Activated T-cell treated with anti-CD3 and anti-CD28 coated beads, Interleukin-2, amount 50 U/mL, for 24 hours (primary cell): ENCODE measurements at places on chromosomes 3 and 15.

DNA sequence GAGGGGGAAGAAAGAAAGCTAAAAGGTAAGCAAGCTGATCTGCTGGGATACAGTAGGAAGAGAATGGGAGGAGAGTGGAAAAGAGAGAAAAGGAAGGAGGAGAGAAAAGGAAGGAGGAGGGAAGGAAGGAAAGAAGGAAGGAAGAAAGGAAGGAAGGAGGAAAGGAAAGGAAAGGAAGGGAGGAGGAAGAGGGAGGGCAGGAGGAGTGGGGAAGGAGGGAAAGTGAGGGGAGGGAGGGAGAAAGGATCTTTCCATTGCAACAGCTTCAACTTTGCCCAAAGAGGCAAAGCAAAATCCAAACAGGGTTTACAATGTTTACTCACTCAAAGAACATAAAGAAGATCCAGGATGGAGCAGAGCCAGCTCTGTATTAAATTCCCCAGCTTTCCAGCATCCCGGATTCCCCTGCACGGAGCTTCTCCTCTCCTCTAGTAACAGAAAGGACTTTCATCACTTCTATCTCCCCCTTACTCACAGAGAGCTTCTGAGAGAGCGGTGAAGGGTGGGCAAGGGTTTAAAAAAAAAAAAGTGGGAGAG lies 494.2 kb upstream of the PROK2 start:
- no peak for DNase-seq

GRCh38 chr3:37173806-37174205 lies 576 bp downstream of the LRRFIP2 start:
- no peak for DNase-seq

GRCh38 chr3:48859206-48859605 lies 11.5 kb upstream of the PRKAR2A start:
- no peak for DNase-seq

DNA sequence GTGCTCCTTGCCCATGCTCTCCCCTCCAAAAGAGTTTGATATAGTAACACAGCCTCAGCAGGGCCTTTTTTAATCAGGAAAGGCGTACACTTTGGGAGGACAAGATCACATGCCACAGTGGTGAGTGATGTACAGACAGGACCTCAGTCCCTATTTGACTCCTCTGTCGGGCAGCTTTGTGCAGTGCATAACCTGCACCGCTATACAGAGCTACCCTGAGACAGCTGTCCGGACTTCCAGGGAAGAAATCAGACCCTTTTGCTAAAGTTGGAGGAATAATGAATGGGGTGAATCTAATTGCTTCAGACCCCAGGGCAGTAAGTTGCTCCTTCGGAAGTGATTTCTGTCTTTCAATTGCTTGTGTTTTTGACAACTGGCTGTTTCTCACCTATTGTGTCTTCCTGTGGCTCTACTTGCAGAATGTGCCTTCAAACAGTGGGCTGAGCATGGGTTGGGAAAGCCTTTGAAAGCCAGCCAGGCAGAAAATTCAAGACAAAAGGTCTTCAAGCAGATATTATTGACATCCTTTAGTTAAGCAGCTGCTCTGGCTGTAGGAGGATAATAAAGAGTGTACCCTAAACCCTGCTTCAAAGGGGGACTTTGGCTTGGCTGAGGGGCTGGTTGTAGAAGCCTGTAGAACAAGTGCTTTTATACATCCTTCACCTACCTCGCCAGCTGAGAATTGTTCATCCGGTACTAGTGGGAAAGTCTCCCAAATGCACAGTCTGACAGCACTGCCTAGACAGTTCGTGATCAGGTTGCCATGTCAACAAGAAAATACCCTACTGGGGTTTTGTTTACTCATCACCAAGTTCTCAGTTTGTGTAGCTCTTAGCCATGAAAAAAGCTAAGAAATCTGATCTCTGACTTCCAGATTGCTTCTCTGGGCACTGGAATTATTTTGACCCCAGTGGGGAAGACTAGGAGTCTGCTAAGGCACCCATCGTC lies 35.1 kb downstream of the SNTN start:
- no peak for DNase-seq

- DNase-seq = no peak
These were observed 108.2 kb upstream of the SETMAR start for GRCh38 chr3:4195006-4195405.

DNA sequence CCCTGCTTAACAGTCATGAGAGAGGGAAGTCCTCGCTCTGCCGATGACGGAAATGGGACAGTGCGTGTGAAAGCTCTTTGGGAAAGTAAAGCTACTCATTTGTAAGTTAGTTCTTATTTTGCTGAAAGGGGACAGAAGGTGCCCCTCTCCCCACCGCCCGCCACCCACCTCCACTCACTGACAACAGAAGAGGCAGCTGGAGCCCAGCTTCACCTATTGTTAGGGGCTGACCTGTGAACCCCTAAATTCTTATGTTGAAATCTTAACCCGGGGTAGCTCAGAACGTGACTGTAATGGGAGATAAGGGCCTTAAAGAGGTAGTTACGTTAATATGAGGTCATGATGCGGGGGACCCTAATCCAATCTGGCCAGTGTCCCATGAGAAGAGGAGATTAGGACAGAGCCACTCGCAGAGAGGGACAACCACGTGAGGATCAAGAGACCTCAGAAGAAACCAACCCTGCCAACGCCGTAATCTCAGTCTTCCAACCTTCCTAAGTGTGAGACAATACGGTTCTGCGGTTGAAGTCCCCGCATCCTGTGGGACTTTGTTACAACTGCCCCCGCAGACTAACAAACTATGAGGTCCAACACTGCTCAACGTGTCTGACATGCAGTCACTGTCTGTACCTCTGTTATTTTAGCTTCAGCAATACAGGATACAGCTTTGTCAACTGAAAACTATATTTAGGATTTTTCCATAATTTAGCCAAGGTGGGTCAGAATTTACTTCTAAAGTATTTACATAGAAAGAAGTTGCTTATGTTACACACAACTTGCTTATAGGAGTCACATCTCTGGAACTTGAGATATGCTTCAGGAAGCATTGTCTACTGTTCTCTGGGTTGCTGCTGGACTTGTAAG lies 51.7 kb downstream of the PCSK6 start:
- DNase-seq = no peak

DNA sequence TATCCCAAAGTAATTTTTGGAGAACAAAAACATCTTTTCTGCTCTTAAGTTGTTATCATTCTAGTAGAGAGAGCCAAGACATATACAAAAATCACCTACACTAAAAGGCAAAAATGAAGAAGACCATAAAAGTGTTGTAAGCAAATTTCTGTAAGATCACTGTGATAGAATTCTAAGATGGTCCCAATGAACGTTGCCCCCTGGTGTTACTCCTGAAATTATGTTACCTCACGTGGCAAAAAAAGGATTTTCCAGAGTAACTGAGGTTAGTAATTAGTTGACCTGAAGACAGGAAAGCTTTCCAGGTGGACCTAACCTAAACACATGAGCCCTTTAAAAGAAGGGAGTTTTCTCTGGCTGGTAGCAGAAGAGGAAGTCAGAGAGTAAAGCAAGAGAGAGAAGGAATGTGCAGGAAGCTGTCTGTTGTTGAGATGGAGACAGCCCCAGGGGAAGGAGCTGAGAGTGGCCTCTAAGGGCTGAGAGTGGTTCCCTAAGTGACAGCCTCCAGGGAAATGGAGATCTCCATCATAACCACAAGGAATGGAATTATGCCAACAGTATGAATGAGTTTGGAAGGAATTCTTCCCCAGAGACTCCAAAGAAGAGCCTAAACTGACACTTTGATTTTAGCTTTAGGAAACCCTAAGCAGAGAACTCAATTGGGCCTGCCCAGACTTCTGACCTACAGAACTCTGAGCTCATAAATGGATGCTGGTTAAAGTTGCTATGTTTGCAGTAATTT lies 205.9 kb downstream of the CD47 start:
- DNase-seq = no peak

GRCh38 chr3:58858126-58858525 lies 191.6 kb upstream of the FAM3D start:
- no peak for DNase-seq

- DNase-seq = no peak
These were observed 102.2 kb upstream of the LPP start for GRCh38 chr3:188051801-188052168.

- DNase-seq = no peak
These were observed 22.8 kb upstream of the SSR3 start for GRCh38 chr3:156577736-156578135.

- DNase-seq = no peak
These were observed 105.9 kb downstream of the OTOL1 start for GRCh38 chr3:161602475-161602874.

DNA sequence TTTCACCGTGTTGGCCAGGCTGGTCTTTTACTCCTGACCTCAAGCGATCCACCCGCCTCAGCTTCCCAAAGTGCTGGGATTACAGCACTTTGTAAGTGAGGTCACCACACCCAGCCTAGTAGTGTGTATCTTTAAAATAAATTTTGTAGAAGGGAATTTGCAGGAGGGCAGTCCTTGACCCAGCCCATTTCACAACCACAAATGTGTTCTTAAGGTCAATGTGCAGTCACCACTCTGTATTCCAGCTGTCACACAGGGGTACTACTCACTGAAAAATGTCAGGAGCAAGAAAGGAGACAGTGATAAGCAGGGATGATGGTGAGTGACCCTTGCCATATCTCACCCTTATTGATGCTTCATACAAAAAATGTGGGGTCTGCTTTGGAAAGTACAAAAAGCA lies 98.5 kb downstream of the FRMD5 start:
- no peak for DNase-seq

DNA sequence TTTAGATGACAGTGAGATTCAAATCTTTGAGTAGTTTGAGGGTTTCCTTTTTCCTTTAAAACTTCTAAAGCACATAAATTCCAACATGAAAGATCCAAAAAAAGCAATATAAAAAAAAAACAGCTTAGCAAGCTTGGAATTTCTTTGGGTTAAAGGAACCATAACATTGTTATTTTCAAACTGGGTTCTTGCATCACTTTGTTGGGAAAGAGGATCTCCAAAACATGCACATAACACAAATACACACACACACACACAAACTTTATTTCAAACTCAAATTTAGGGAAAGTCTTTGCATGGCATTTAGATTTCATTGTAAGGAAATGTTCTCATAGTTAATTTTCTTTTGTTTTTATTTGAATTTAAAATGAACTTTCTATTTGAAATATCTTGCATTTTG lies 79.2 kb upstream of the COL8A1 start:
- no peak for DNase-seq

DNA sequence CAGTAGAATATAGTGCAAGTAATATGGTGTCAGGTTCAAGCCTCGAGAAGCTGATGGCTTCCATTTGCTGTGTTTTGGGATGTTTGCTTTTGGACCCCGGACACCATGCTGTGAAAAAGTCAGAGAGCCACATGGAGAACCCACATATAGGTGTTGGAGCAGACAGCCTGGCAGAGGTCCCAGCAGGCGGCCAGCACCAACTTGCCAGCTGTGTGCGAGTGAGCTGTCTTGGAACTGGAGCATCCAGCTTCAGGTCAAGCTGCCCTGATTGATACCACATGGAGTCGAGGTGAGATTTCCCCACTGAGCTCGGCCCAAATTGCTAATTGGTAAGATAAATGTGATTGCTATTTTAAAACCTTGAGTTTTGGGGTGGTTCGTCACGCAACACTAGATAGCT lies 185.7 kb upstream of the TBL1XR1 start:
- no peak for DNase-seq

DNA sequence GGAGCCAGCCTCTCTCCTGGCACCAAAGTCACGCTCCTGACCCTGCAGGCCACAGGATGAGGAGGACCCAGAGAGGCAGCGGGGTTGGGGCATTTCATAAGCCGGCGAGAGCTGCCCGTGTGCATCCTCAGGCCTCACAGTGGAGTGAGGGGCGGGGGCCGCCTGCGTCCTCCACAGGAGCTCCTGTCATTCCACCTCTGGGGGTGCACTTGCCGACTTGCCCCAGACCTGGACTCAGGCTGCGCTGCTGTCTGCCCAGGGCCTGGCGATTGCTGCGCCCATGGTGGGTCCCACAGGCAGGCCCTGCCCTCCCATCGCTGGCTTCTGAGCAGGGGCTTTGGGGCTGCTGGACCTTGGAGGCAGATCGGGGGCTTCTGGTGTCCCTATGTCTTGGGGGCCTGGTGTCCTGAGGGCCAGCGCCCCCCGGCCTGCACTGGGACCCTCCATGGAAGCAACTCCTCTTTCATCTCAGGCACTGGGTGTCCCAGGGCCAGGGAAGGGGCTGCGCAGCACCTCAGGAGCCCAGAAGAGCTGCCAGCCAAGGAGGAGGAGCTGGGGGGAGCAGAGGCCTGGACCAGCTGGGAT lies 184.0 kb downstream of the GOLGA6L6 start:
- DNase-seq = peak; percentile 38

DNA sequence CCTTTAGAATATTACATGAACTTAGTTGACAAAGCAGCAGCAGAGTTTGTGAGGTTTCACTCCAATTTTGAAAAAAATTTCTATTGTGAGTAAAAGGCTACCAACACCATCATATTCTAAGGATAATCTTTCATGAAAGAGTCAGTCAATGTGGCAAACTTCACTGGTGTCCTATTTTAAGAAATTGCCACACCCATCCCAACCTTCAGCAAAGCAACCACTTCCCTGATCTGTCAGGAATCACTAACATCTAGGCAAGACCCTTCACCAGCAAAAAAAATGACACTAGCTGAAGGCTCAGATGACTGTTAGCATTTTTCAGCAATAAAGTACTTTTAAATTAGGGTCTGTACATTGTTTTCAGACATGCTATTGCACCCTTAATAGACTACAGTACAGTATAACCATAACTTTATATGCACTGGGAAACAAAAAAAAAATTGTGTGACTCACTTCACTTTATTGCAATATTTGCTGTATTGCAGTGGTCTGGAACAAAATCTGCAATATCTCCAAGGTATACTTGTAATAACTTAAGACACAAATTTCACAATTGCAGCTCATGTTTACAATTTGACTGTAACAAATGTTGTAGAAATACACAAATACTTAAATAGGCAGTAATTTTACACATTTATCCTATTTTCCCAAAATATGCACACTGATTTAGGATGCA lies 38.9 kb upstream of the ALCAM start:
- DNase-seq = no peak

DNA sequence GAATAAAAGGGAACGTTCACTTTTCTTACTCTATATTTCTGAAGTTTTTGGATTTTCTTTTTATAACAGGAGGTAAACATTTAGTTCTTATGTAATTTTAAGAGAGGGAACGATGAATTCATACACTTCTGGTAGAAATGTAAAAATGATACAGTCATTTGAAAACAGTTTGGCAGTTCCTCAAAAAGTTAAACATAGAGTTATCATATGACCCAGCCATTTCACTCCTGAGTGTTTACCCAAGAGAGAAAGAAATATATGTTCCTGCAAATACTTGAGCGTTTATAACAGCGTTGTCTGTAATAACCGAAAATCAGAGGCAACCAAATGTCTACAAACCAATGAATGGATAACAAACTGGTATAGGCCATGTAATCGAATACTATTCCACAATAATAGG lies 20.8 kb upstream of the CCR9 start:
- no peak for DNase-seq

- no peak for DNase-seq
These were observed 357.1 kb upstream of the CFAP20DC start for GRCh38 chr3:59406943-59407342.

GRCh38 chr15:56820333-56820732 lies 87.0 kb upstream of the ZNF280D start:
- no peak for DNase-seq

DNA sequence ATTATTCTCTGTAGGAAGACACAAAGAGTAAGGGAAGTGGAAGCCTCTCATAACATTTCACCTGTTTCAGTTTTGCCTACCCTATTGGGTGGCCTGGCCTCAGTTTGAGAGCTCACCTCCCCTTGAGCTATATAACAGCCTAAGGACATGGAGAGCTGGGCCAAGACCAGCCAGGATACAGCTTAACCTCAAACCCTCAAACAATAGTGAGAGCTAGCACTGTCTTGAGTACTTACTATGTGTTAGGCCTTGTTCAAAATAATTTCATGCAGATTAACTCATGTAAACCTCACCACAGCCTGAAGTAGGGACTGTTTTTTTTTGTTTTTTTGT lies 15.0 kb upstream of the TBL1XR1 start:
- DNase-seq = no peak

- DNase-seq = no peak
These were observed 749.0 kb downstream of the PDCD6IP start for GRCh38 chr3:34547297-34547920.
